Stimulated activated naive B cell treated with anti-CD40 and anti-IgM and Interleukin-4, amounts not matched to agents 10 μg/mL and 1 μg/mL and 100 μg/mL, for 72 hours (primary cell): ENCODE measurements at places on chromosomes 5 and 9.
A peak's percentile ranks its signal among the peaks of the same experiment; 100 is the strongest.

GRCh38 chr9:91341258-91341746 is 20.4 kb downstream of the AUH start:
- DNase-seq: no peak

GRCh38 chr9:98206754-98207153 is 14.3 kb upstream of the CORO2A start:
- no peak for DNase-seq

DNA sequence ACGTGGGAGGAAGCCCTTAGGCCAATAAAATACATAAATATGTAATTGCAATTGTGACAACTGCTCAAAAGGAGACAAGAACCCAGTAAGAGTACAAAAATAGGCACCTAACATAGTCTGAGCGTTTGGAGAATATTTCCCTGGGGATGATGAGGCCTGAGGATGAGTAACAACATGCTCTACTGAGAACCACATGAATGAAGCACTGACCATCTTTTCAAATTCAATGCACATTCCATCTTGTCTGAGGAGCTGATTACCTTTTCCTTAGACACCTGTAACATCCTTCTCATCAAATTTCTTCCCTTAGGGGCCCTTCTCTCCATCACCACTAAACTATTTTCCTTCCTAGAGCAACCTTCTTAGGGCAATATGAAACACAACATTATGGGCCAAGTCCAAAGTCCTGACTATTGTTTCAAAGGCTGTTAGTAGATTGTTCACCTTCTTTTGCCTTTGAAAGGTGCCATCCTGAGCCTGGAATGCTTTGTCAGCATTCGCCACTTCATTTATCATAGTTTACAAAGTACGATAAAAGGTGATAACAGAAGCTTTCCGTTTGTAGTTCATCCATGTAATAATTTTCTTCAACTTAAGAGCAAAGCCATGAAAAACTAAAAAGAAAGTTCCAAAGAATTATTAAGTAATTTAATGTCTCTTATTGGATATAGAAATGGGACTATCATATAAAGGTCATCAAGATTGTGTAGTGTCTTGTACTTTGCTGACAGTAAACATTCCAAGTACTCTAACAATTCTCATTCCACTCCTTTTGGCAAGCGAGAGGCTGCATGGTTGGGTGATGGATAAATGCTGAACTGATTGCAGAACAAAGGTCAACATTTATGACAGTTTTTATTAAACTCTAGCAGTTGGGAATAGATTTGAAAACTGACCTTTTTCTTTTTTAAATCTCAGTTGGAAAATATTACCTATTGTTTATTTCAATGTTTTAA is 471.3 kb downstream of the PDE4D start:
- DNase-seq: no peak

DNA sequence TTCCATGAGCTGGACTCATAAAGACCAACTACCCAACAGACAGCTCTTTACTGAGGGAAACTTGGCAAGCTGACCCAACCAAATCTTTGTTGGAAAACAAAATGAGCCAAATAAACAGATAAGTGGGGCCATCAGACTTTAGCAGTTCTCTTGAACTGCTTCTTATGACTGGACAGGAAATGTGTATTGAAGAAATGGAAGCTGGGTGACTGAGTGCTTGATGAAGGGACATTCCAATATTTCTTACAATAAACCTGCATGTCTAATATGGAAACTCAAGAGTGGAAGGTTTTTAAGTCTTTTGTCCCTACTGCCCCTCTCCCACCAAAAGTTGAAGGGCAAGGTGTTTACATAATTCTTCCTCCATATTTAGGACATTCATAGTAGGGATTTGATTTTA is 218.8 kb upstream of the NR4A3 start:
- DNase-seq: no peak

DNA sequence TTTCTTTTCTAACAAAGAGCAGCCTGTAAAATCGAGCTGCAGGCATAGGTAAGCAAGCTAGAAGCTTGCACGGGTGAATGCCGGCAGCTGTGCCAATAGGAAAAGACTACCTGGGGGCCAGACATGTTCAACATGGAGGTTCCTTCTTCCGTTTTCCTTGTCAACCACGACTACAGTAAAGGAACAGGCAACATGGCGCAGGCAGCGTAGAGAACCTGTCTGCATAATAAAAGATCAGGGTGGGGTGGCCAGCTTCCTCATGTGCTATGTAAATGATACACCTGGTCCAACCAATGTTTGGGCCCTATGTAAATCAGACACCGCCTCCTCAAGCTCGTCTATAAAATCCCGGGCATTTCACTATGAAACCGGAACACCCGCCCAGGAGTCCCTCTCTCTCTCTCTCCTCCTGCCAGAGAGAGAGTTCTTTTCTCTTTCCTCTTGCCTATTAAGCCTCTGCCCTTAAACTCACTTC is 103.8 kb upstream of the LIFR start:
- DNase-seq: no peak

DNA sequence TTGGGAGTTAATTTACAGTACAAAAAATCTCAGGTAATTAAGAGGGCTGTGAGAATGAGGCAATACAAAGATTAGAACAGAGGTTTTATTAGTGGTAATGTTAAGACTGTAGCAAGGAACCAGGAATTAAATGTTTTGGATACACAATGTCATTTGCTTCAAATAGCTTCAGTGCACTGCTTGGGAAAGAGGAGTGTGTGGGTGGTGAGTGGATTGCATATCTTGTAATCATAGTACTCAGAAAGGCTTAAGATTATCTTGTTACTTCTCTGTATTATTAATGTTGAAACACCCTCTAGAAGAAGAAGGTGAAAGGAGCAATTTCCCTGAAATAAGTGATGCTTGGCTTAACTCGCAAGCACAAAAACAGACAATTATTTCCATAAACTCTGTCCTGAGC is 21.0 kb upstream of the TBCA start:
- DNase-seq: no peak

- no peak for DNase-seq
These were observed 200.9 kb downstream of the SLIT3 start for GRCh38 chr5:169099801-169100734.

GRCh38 chr9:3018691-3019230 is 174.9 kb upstream of the PUM3 start:
- no peak for DNase-seq

DNA sequence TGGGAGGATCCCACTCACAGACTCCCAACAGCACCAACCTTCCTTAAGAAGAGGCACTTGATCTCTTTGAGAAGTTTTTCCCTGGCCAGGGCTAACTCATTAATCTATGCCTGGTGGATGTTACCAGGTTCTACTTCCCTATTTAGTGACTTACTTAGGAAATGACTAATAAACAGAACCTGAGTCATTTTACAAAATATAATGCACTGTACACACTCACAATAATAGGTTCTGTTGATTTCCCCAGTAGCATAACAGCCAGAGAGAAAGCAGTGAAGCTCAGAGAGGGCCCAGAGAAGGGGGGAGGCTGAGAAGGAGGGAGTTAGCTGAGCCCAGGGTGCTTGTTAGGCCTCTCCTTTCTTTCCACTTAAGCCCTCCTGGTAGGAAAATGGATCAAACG is 27.1 kb downstream of the FRMD3 start:
- DNase-seq: peak; percentile 23

DNA sequence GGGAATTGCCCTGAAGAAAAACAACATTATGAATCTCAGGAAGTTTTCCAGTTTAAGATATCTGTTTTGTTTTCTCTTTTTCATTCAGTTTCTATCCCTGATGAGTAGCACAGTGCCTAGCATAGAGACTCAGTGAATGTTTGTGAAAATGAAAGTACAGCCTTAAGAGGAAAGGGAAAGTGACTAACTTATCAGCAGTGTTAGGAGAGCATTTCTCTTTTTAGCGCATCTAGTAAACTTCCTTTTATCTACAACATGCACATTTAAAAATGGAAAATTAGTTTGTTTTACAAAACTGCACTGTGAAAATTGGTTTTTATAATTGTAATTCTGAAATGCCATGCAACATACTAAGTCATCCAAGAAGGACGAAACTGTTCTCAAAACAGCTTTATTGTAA is 110.8 kb downstream of the SMARCA2 start:
- DNase-seq: no peak

- DNase-seq: no peak
These were observed 430.4 kb downstream of the CAAP1 start for GRCh38 chr9:26462213-26462612.

GRCh38 chr5:126120939-126121338 is 302.3 kb upstream of the GRAMD2B start:
- DNase-seq: no peak

- no peak for DNase-seq
These were observed 130.3 kb upstream of the CNTLN start for GRCh38 chr9:17004500-17004899.
